ENCODE measurements at places on chromosomes 1 and 21.

- DNase-seq, result no peak
Observed at GRCh38 chr21:44702973-44703730, 6.2 kb downstream of the KRTAP10-12 start.

- no peak for DNase-seq
Observed at GRCh38 chr21:19022978-19023377, 619.4 kb upstream of the TMPRSS15 start.

DNA sequence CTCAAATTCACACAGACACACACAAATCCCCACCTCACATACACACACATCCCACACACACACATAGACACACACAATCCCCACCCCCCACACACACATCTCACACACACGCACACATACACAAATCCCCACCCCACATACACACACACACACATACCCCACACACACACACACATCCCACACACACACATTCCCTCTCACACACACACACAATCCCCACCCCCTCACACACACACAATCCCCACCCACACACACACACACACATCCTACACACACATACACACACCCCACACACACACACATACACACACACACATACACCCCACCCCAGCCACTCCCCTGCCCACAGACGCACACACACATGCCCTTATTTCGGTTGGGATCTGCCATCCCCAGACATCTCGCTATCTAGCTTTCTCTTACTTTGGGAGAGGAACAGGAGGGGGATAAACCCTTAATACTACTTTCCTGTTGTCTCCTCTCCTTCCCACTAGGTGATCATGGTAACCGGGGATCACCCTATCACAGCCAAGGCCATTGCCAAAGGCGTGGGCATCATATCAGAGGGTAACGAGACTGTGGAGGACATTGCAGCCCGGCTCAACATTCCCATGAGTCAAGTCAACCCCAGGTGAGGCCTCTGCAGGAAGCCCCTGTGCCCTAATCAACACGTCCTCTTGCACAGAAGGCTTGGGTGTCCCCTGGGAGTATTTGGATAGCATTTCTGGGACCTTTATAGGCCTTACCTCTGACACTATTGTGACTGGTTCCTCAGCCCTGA, 17.2 kb upstream of the ATP1A4 start:
- no peak for DNase-seq

DNA sequence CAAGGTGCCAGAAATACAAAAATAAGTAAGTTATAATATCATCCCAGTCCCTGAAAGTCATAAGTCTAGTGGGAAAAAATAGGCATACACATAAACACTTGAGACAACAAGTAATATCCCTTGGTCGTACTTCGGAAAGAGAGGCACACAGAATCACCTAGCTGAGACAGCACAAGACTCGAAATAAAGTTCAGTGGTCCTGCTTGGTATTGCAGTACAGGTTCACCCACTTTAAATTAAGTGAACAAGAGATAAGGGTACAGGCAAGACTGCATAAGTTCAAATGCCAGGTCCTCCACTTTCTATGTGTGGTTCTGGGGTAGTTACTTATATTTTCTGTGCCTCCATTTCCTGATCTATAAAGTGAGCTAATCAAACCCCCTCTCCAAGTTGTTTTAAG, 47.6 kb downstream of the SEC16B start:
- no peak for DNase-seq

- DNase-seq, result no peak
Observed at GRCh38 chr1:206814716-206815341, 42.5 kb upstream of the IL10 start.

DNA sequence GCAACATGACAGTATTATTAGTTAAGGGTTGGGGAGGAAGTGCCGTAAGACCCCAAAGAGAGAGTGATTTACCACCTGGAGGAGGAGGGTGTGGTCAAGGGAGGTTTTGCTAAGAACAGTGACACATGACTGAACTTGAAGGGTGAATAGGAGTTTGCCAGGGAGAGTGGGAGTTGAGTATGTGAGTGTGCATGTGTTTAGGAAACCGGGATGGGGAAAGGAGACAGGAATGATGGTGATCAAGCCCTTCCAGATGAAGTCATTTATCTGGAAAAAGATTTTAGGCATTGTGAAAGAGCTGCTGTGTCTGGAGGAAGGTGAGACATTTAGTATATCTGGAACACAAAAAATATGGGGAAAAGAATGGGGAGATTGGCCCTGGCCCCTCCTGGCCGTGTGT, 28.1 kb upstream of the IL10 start:
- DNase-seq, result no peak

- DNase-seq, result peak; percentile 55
Observed at GRCh38 chr1:172343240-172344160, 77.0 kb upstream of the C1orf105 start.

DNA sequence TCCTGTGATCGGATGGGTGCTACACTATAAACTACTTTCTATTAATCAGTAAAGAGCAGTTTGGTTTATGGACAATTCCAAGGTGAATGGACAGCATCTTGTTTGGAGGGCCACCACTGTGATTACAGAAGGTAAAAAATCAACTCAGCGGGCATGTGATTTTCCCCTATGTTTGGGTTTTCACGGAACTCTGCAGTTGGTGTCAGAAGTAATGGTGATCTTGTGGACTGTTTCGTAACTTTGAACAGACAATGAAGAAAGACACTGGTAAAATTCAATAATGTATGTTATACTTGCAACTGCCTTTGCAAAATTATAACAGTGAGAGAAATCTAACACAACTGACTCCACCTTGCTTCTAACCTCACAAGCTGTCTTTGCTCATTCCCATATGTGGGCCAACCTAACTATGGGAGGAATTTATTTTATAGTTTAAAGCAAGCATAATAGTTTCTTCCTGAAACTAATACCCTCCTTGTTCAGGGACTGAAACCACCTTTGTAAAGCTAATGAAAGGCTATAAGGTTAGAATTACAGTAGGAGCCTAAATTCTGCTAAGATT, 53.2 kb downstream of the TRIM33 start:
- no peak for DNase-seq

DNA sequence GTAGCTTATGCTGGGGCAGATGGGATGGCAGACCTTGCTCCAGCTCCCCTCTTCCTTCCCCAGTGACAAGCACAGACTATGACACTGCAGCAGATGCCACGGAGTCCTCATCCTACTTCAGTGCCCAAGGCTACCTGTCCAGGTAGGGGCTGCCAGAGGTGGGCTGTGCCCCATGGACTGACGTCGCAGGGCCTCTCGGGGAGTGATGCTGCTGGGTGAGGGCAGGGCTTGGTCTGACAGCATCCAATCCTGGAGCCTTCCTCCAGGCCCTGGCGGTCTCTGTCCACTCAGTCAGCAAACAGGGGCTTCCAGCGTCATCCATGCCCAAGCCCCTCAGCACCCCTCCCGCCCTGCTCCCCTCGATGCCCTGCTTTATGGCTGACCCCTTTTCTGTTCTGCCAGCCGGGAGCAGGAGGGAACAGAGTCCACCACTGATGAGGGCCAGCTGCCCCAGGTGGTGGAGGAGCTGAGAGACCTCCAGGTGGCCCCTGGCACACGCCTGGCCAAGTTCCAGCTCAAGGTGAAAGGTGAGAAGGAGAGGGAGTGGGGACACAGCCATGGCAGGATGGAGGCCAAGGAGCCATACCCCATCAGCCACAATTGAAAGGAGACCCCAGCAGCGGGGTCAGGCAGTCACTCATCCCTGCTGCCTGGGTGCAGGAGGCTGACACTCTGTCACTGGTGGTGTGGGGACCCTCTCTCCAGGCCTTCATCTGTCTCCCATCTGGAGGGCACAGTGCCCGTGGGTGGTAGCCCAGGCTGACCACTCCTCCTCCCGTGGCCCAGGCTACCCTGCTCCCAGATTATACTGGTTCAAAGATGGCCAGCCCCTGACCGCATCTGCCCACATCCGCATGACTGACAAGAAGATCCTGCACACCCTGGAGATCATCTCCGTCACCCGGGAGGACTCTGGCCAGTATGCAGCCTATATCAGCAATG, 73.6 kb downstream of the TRIM11 start:
- DNase-seq, result no peak

- DNase-seq, result no peak
Observed at GRCh38 chr1:1510912-1511532, 940 bp upstream of the ATAD3A start.

GRCh38 chr1:160056648-160057169, 13.3 kb downstream of the KCNJ10 start:
- DNase-seq, result no peak

GRCh38 chr1:70546726-70547125, 135.7 kb downstream of the CTH start:
- DNase-seq, result no peak

- DNase-seq, result no peak
Observed at GRCh38 chr1:23456226-23456625, 27.8 kb downstream of the ASAP3 start.

DNA sequence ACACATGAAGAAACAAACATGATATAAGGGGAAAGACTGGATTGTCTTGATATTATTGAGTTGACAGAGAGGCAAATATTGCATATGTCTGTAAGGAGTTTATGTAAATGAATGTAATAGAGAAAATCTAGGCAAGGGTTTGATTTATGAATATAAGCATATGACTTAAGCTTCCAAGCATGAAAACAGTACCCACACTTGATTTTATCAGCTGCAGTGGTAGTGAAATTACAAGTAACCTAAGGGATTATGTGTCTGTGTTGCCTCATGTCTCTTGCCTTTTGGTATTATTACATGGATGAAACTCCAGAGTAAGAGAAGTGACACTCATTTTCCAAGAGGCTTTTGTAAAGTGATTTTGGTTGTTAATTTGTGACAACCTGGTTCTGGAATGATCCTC, 1678.9 kb downstream of the KCNT2 start:
- DNase-seq, result no peak

DNA sequence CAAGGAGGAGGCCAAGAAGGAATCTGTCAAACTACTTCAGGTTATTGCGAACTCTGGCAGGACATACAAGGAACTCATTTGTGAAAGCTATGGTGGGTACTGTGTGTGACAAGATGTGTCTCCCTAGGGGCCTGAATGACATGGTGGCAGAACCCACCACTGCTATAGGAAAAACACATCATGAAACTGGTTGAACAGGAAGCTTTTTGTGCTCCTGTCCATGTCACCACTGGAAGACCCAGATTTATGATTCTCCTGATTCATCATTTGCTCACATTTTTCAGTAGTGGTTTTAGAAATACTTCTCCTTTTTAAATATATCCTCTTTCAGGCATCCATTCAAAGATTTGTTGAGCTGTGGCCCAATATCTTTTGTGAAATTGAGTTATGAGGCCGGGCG, 23.6 kb downstream of the ARMH1 start:
- DNase-seq, result peak; percentile 38

- DNase-seq, result no peak
Observed at GRCh38 chr1:31428436-31429221, 15.6 kb downstream of the SERINC2 start.

GRCh38 chr1:207032528-207033017, at the start of gene C1orf116:
C1orf116 (minus strand) TSS chr1:207032756; CDS start chr1:207027598, 5,158 bp downstream.
- no peak for DNase-seq

DNA sequence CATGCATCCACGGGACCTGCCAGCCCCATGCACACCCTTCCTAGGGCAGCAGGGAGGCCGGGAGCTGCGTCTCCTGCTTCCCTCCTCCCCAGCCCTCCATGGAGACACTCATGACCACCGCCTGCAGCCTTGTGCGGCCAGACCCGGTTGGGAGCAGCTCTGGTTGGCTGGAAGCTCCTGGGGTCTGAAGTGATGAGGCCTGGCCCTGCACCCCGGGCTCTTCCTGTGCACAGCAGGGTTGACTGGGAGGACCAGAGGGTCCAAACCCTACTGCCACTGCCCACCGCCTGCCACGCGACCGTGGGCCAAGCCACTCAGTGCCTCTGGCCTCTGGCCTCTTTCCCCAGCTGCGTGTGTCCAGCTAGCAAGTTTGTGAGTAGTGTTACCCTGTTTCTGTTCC, 111.1 kb upstream of the COL6A1 start:
- DNase-seq, result no peak

DNA sequence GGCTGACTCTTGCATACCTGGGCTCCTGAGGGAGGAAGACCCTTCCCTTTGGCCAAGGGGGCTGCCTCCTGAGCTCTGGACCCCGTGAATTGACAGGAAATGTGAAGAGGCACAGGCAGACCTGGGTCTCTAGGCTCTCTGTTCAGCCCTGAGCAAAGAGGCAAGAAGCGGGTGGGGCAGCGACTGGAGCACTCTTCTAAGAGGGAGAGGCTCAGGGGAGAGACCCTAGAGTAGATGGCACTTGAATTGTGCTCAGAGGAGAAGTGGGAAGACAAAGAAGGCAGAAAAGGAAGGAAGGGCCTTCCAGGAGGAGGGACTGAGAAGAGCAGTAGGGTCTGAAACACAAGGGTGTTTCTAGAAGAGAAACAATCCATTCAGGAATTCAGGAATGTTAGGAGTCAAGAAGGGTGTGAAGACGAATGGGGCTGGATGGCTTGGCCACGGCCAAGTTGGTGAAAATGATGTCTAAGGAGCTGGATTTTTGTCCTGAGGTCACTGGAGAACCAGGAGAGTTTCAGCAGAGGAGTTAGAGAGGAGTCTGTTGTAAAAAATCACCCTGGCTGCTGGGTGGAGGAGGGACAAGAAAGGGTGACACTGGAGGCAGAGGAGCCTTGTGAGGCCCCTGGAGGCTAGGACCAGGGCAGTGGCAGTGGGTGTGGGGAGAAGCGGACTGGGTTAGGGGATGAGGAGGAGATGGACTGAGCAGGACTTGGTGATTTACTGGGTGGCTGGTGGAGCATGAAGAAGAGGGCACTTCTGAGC, 5.3 kb downstream of the TIE1 start:
- no peak for DNase-seq

DNA sequence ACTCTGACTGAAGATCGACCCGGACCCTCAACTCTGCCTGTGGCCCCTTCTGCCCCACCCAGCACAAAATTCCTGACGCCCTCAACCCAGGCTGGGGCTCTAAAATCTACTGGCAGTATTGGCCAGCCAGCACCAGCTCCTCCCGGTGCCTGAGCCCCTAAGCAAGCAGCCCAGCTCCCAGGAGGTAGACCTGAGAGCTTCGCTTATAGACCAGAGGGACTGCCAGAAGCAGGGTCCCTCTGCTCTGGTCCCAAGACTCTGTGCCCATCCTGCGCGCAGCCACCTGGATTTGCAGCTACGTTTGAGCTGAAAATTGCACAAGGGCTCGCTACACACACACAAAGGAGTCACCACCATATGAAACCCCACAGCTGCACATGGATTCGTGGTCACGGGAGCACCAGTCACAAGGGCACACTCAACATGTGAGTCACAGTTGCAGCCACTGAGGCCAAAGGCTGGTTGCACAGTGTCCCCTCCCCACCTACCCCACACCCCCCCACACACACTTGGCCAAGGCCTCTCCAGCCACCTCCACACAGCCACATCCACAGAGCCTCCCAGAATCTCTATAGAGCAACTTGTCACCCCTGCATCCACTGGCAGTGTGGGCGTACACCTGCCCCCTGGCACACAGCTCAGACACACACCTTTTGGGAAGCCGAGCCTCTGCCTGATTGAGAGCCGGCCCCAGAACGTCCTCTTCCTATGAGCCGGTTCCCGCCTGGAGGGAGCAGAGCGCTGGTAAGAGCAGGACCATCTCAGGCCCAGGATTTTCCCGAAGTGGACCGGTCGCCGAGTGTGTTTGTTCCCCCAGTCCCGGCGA, 1.1 kb upstream of the DMBX1 start:
- no peak for DNase-seq

DNA sequence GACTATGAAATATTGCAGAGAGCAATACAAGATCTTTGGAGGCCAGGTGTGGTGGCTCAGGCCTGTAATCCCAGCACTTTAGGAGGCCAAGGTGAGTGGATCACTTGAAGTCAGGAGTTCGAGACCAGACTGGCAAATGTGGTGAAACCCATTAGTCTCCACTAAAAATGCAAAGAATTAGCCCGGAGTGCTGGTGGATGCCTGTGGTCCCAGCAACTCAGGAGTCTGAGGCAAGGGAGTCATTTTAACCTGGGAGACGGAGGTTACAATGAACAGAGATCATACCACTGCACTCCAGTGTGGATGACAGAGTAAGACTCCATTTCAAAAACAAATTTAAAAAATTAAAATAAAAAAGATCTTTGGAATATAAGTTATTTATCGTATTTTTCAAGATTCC, 76.6 kb downstream of the PRKAB2 start:
- DNase-seq, result no peak

Data from GM06990 (cell line).